ENCODE measurements at places on chromosomes 2 and 18.

GRCh38 chr18:39959839-39960238 lies 1995.2 kb upstream of the PIK3C3 start:
- no peaks in the 10 kb centered on the region for H3K4me1 ChIP-seq
- no peak overlapping the region for H3K27ac ChIP-seq
- no peak overlapping the region for H3K4me3 ChIP-seq
- no peaks in the 10 kb centered on the region for H3K27me3 ChIP-seq
- DNase-seq: no peak

DNA sequence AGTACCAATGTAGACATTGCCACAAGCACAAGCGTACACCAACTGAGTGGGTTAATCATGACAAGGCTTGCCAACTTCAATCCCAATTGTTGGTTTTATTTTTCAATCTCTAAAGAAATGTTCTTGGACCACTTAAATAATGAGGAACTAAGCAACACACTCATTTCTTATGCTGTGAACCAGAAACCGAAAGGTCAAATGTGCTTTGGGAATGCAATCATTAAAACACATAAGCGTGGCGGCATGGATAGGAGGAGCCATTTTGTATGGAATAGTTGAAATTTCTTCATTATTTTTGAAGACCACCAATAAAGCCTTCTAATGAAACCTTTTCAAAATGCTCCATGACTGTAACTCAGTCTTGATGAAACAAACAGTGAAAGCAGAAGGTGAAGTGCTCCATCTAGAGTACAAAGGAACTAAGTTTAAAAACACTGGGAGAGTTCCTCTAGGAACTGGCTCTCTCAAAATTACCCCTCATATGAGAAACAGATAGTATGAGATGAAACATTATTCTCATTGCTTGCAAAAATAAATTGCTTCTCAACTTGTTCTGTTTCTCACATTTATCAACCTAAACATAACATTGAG lies 113.2 kb upstream of the CHST9 start:
- no peaks in the 10 kb centered on the region for H3K36me3 ChIP-seq
- H3K27ac ChIP-seq: no peak overlapping the region
- H3K4me3 ChIP-seq: no peak overlapping the region

DNA sequence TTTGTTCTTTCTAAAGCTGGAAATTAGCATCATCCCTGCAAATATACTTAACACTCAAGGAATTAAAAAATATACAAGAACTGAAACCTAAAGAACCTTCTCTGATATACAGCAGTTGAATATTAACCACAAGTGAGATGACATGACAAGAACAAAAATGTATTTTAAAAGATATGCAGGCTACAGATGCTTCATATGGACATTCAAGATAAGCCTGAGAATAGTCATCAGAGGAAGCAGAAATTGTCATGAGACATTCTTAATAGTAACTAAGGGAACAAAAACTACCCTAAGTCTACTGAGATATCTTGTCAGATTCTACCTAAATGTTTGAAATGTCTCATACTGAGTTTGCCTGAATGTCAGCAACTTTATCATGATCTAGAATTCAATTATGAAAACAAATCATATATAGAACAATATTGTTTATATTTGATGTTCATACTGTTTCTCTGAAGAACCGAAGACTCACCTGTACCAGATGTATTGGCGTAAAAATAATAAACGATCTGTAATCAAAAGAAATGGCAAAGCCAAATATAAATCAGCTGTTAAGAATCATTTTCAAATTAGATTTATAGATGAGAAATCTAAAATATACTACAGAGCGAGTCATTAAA lies 4.7 kb downstream of the NBAS start:
- H3K27me3 ChIP-seq: no peaks in the 10 kb centered on the region
- H3K4me3 ChIP-seq: no peak overlapping the region
- H3K4me1 ChIP-seq: peaks cover 19% of the 10 kb centered on the region
- H3K36me3 ChIP-seq: peaks cover 11% of the 10 kb centered on the region
- H3K27ac ChIP-seq: no peak overlapping the region

DNA sequence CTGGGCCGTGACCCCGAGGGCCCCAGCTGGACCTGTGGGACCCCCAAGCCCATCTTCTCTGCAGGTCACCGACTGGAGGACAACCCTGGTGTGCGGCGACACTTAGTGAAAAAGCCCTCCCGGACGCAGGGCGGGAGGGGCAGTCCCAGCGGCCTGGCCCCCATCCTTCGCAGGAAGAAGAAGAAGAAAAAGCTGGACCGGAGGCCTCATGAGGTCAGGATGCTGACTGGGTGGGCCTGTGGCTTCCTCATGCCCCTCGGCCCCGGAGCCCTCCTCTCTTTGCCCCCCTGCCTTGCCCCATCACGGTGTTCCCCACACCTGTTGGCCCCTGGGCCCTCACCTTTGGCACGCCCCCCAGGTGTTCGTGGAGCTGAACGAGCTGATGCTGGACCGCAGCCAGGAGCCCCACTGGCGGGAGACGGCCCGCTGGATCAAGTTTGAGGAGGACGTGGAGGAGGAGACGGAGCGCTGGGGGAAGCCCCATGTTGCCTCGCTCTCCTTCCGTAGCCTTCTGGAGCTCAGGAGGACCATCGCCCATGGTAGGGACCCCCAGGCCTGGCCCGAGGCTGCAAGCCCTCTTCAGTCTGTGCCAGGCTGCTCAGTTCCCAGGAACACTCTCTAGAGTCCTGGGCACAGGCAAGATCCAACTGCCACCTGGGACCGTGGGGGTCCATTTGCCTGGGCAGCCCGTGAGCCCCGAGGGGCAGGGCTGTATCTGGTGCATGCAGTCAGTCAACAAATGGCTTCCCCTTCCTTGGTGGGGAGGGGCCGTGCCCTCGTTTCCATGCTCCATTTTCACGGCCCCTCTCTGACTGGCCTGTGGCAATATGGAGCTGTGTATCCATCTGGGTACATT lies 4.7 kb downstream of the SLC4A3 start:
- H3K36me3 ChIP-seq: no peaks in the 10 kb centered on the region
- peaks cover 10% of the 10 kb centered on the region for H3K27me3 ChIP-seq
- no peaks in the 10 kb centered on the region for H3K4me1 ChIP-seq
- H3K27ac ChIP-seq: no peak overlapping the region
- no peak overlapping the region for H3K4me3 ChIP-seq

GRCh38 chr18:3075491-3075890 lies 62.5 kb upstream of the LPIN2 start:
- DNase-seq: no peak
- H3K27ac ChIP-seq: no peak overlapping the region
- H3K4me1 ChIP-seq: peaks cover 29% of the 10 kb centered on the region
- no peak overlapping the region for H3K4me3 ChIP-seq
- no peaks in the 10 kb centered on the region for H3K27me3 ChIP-seq

GRCh38 chr18:9737472-9738121 lies 29.5 kb downstream of the RAB31 start:
- H3K36me3 ChIP-seq: no peaks in the 10 kb centered on the region
- H3K27ac ChIP-seq: no peak overlapping the region
- H3K4me1 ChIP-seq: peaks cover 17% of the 10 kb centered on the region
- no peak for DNase-seq
- H3K4me3 ChIP-seq: no peak overlapping the region
- H3K27me3 ChIP-seq: peaks cover 5% of the 10 kb centered on the region

- peaks cover 33% of the 10 kb centered on the region for H3K4me1 ChIP-seq
- H3K27me3 ChIP-seq: no peaks in the 10 kb centered on the region
- no peak for DNase-seq
Observed at GRCh38 chr2:27712522-27712921, 48.8 kb downstream of the SLC4A1AP start.

GRCh38 chr2:19897623-19898245 lies 4.0 kb downstream of the TTC32 start:
- H3K4me1 ChIP-seq: peaks cover 61% of the 10 kb centered on the region
- DNase-seq: no peak
- no peaks in the 10 kb centered on the region for H3K27me3 ChIP-seq
- H3K4me3 ChIP-seq: peak overlapping the region; percentile 45
- H3K36me3 ChIP-seq: peaks cover 18% of the 10 kb centered on the region
